ENCODE measurements at places on chromosomes 6 and 20.
A peak's percentile ranks its signal among the peaks of the same experiment; 100 is the strongest.

DNA sequence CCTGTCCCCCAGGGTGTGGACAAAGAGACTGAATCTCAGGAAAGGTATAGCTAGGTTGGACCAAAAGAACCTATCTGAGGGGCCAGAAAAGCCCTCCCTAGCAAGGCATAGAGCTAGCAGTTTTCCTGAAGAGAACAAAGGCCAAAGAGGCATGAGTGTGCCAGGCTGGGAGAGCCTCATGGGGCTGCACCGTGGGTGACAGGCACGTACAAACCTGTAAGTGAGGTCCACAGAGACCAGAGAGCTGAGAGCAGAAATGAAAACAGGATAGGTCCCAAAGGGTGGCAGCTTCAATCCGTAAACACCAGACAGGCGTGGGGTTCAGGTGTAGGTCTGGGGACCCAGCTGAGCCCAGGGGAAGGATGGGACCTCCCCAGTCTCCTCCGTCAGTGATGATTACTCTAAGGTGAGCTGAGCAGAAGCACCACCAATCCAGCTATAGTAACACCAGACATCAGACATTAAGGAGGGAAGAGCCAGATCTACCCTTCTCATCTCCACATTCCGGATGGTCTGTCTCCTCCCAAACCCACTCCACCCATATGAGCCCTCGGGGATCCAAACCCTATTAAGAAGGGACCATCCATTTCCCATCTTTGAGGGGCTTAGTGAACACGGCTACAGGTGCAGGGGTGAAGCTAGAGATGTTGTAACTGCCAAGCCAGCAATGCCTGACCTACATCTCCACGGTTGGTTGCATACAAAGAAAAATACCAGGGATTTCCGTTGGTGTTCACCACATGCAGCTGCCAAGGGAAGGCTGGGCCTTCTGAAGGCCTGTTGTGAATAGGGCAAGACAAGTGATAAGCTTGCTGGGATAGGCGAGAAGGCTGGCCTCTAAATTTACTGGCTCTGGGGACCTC, 38.3 kb downstream of the BCL2L1 start:
- peak; percentile 53 for DNase-seq

DNA sequence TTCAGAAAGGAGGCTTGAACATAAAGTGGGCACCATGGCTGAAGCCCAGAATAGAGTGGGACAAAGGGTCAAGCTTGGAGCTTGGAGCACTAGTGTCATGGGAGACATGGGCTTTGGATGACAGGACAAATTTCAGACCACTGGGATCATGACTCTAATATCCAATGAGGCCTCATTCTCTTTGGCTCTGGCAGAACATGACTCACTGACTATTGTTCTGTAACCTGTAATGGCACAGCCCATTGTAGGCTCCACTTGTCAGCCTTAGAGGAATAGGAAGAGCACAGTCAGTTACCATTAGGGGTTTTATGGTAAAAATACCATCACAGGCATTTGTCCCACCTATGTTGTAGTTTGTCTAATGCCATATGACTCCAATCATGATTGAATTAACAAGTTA, 34.0 kb upstream of the MMS22L start:
- DNase-seq = no peak

- peak; percentile 22 for DNase-seq
Measured at GRCh38 chr20:40016392-40016791, 672.6 kb downstream of the MAFB start.

- DNase-seq = no peak
Measured at GRCh38 chr6:3228771-3229565, 1.5 kb upstream of the TUBB2B start.

GRCh38 chr20:3461211-3461771, 9.5 kb upstream of the ATRN start:
- no peak for DNase-seq

DNA sequence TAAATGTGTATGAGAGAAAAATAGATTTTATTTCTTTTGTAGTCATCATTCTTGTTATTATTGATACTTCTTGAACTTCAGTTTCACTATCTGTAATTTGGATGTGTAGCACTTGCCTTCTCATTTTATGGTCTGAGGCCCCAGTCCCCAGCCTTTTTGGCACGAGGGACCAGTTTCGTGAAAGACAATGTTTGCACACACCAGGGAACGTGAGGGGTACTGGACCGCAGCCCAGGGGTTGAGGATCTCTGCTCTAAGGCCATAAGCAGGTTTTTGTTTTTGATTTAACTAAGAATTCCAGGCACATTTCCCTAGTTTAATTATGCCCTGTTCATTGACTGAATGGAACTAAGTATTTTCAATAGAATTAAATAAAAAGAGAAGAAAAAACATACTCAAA, 261.5 kb downstream of the BMP2 start:
- DNase-seq = no peak

GRCh38 chr6:147935656-147936055, 407.0 kb upstream of the SASH1 start:
- no peak for DNase-seq

- DNase-seq = no peak
Measured at GRCh38 chr6:33786736-33787135, 2.2 kb downstream of the LEMD2 start.

GRCh38 chr6:7224731-7225130, 88.3 kb downstream of the SSR1 start:
- DNase-seq = peak; percentile 41

DNA sequence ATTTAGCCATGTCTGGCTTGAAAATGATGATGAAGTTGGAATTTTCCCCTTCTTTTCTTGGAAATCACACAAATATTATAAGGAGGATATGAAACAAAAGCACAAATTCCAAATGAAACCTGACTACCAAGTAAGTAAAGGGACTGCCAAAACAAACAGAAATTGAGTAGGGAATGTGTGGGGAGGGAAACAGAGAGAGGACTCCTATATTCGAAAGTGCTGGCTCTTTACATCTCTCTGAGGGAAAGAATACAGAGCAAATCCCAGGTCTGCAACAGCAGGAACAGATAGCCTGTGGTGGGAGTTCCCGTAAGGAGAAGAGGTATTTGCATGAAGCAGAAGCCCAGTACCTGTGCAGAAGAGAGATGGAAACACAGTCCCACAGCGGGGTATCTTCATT, 583.7 kb downstream of the EPM2A start:
- no peak for DNase-seq

DNA sequence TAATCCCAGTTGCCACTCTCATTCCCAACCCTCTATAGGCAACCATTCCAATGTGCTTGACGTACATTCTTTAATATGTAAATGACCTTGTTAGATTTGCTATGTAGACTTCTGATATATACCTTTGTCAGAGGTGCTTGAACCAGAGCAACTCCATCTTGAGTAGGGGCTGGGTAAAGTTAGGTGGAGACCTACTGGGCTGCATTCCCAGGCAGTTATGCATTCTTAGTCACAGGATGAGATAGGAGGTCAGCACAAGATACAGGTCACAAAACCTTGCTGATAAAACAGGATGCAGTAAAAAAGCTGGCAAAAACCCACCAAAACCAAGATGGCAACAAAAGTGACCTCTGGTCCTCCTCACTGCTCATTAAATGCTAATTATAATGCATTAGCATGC, 8.3 kb upstream of the HM13 start:
- no peak for DNase-seq

GRCh38 chr6:47318236-47318989, 8.7 kb upstream of the TNFRSF21 start:
- no peak for DNase-seq

GRCh38 chr20:59836767-59837166, 96.7 kb downstream of the SYCP2 start:
- no peak for DNase-seq

GRCh38 chr6:142926494-142927270, 18.3 kb downstream of the HIVEP2 start:
- no peak for DNase-seq

- no peak for DNase-seq
Measured at GRCh38 chr20:39142407-39143096, 180.4 kb downstream of the DHX35 start.

- DNase-seq = no peak
Measured at GRCh38 chr6:7052443-7053011, 55.2 kb upstream of the RREB1 start.

DNA sequence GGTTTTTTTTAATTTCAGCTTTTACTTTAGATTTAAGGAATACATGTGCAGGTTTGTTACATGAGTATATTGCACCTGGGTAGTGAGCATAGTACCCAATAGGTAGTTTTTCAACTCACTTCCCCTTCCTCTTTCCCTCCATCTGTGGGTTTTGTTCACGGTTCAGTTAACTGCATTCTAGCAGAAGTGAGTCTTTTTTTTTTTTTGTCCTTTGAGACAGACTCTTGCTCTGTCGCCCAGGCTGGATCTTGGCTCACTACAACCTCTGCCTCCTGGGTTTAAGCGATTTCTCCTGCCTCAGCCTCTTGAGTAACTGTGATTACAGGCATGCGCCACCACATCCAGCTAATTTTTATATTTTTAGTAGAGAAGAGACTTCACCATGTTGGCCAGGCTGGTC, 8.7 kb downstream of the UBR2 start:
- peak; percentile 81 for DNase-seq

DNA sequence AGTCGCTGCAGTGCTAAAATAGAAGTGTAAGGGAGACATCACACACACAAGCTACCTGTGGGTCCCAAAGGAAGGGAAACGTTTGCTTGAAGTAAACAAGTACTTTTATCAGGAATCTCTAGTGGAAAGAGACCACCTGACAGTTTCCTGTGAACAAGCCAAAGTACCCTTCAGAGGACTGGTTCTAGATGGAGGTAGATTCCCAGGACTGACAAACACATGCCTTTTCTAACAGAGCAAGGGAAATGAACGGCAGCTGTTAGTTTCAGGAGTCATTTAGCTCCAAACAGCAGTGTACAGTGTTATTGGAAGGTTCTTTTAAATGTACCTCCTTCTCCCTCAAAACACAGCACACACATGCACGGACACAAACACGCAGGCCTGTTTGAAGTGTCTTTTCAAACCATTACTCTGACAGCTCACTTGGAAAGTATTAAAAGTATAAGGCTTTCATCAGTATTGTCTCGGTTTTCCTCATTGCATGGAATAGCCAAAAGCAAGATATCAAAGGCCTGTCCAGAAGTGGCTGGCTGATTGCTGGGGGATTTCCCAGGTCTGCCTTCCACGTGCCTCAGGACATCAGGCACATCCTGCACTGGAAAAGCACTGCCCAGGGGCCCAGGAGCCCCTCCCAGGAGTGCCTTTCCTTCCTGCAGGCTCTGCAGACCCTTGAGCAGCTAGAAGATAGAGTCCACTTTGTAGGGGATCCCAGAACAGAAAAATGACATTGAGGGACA, 393.2 kb upstream of the SOX4 start:
- DNase-seq = no peak

DNA sequence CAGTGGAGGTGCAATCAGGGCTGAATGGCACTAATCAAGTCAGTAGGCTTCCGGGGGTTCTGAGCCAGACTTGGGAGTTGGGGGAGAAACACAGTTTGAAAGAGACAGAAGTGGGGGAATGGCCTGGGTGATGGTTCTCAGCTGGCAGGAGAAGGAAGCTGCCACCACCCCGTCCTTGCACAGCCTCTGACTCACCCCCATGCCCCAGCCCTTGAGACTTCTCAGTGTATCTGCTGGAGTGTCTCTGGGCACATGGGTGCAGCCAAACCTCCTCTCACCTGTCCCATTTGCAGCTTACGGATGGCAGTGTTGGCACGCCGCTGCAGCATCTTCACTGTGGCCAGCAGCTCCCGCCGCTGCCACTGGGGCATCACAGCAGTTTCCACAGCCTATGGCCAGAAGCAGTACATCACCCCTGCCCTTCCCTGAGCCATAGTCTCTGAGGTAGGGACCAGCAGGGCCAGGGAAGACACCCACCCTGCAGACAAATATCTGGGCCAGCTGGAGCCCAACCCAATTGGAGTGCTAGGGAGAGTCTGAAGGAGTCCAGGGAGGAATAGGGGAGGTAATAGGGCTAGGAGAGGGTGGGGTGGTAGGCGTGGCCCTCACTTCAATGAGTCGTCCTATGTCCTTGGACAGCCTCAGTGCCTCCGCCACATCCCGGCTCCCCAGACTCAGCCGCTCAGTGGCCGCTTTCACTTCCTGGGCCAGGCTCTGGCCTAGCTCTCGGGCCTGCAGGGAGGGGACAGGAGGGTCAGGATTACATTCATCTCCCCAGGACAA, 11.2 kb downstream of the AARS2 start:
- DNase-seq = no peak

DNA sequence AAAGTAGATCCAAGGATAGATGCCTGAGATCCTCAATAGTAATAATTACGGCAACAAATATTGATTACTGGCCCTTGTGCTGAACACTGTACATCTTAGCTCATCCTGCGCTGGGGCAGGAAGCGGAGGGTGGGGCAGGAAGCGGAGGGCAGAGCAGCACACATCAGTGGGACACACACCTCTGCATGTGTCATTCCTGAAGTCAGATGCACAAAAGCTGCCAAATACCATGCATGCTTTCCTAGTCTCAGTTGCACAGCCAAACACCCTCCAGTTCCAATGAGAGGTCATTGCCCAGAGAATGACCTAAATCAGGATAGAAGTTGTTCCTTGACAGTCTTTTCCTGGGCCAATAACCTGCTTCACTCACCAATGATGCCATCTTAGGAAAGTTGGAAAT, 74.4 kb upstream of the FOXC1 start:
- DNase-seq = no peak

GRCh38 chr6:156955494-156956183, 178.5 kb downstream of the ARID1B start:
- no peak for DNase-seq

- DNase-seq = peak; percentile 85
Measured at GRCh38 chr6:131688286-131688685, 12.9 kb downstream of the OR2A4 start.

- DNase-seq = no peak
Measured at GRCh38 chr6:150730801-150731457, 131.2 kb downstream of the PLEKHG1 start.

GRCh38 chr6:30894381-30894780, 10.1 kb downstream of the DDR1 start:
- no peak for DNase-seq

Measured in MV-4-11 (cell line).